ENCODE measurements at places on chromosomes 1 and 21.

GRCh38 chr1:59183749-59184317 lies 113.1 kb upstream of the FGGY start:
- DNase-seq, result no peak

GRCh38 chr1:242524571-242525359 lies at the start of gene PLD5:
Gene PLD5 (minus strand): TSS chr1:242524697.
- DNase-seq, result no peak

GRCh38 chr1:6103111-6103853 lies 57.6 kb downstream of the KCNAB2 start:
- no peak for DNase-seq

DNA sequence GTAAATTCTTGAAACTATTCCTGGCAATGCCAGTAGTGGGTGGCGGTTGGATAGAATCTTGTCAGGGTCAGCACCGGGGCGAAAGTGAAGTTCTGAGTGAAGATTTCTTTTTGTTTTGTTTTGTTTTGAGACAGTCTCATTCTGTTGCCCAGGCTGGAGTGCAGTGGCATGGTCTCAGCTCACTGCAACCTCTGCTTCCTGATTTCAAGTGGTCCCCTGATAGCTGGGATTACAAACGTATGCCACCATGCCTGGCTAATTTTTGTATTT lies 33.3 kb downstream of the PCNT start:
- no peak for DNase-seq

GRCh38 chr1:184820218-184820750 lies 65.6 kb upstream of the EDEM3 start:
- no peak for DNase-seq

All from HT-29 (cell line).